ENCODE measurements at places on chromosomes 16 and 17.

DNA sequence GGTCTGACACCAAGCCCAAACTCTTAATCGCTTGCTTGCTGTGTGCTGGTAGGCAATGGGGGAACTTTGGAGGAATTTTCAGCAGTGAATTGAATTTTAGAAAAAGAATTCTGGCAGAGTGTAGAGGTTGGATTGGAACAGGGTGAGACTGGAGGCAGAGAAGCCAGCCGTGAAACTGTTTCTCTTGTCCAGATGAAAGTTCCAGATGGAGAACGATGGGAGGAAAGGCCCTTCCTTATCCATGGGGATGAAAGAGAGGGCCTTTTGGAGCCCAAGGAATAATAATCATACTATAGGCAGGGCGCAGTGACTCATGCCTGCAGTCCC lies 26.0 kb downstream of the NEUROD2 start:
- no peak overlapping the region for H3K4me3 ChIP-seq
- H3K36me3 ChIP-seq, result no peaks in the 10 kb centered on the region
- H3K4me1 ChIP-seq, result no peaks in the 10 kb centered on the region

- no peak overlapping the region for H3K27ac ChIP-seq
- DNase-seq, result no peak
- no peak overlapping the region for H3K4me3 ChIP-seq
- H3K36me3 ChIP-seq, result no peaks in the 10 kb centered on the region
Measured at GRCh38 chr16:56041556-56042140, 149.6 kb upstream of the GNAO1 start.

GRCh38 chr16:75304521-75305363 lies 53.3 kb upstream of the BCAR1 start:
- DNase-seq, result no peak
- H3K4me1 ChIP-seq, result peaks cover 10% of the 10 kb centered on the region
- no peak overlapping the region for H3K27ac ChIP-seq
- no peaks in the 10 kb centered on the region for H3K27me3 ChIP-seq
- H3K36me3 ChIP-seq, result peaks cover 10% of the 10 kb centered on the region

- no peaks in the 10 kb centered on the region for H3K4me1 ChIP-seq
- DNase-seq, result no peak
- no peak overlapping the region for H3K27ac ChIP-seq
- no peaks in the 10 kb centered on the region for H3K27me3 ChIP-seq
- no peak overlapping the region for H3K4me3 ChIP-seq
Measured at GRCh38 chr16:70659953-70660671, 13.8 kb downstream of the IL34 start.

DNA sequence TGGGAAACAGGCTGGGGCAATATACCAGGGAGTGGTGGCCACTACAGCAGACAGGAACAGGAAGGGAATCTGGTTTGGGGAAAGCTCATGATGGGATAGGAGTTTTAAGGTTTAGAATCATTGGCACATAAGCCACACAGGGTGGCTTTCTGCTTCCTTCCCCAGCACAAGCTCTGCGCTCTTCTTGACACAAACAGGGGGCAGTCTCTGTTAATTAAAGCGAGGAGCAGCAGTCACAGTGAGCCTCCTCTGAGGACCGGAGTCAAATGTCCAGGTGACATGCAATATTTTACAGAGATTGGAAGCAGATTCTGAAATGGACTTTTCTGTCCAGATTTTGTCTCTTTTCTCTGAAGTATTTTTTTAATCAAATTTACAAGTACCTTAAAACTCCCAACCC lies 2.8 kb upstream of the SHISA9 start:
- H3K4me1 ChIP-seq, result peaks cover 3% of the 10 kb centered on the region
- H3K27ac ChIP-seq, result no peak overlapping the region
- H3K4me3 ChIP-seq, result no peak overlapping the region
- no peaks in the 10 kb centered on the region for H3K36me3 ChIP-seq
- DNase-seq, result no peak
- peaks cover 8% of the 10 kb centered on the region for H3K27me3 ChIP-seq

- no peaks in the 10 kb centered on the region for H3K36me3 ChIP-seq
- DNase-seq, result no peak
- no peaks in the 10 kb centered on the region for H3K4me1 ChIP-seq
- no peak within 1 kb of the TSS for H3K4me3 ChIP-seq
Measured at GRCh38 chr17:34356194-34356593, at the start of gene CCL13. Gene CCL13, plus strand, starts transcription at chr17:34356480. Its CDS starts 47 bp downstream, at chr17:34356527.

DNA sequence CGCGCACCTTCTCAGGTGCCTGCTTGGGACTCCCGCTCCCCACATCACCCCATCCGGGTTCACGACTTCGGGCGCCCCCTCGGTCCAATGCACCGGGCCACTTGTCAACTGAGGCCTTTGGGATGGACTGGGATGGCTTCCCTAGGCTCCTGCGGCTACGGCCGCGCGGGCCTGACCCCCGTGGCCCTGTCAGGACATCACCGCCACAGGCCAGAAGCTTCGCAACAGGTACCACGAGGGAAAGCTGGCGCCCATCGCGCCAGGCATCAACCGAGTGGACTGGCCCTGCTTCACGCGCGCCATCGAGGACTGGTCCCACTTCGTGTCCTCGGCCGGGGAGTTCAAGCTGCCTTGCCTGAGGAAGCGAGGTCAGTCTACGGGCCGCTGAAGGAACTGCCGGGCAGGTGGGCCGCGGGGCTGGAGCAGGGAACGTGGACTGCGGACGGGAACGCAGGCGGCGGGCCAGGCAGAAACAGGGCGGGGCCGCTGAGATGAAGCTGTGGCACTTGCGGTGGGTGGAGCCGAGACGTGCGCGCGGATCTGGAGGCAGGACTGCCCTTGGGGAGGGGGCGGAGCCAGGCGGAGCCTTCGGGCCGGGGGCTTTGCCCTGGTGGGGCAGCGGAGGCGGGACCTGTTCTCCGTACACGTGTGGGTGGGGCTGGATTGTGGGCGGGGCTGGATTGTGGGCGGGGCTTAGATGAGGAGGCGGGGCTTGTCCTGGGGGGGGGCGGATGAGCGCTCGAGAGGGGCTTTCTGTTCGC lies 13.7 kb upstream of the CNGB1 start:
- DNase-seq, result peak; percentile 94
- H3K4me3 ChIP-seq, result peak overlapping the region; percentile 74
- no peaks in the 10 kb centered on the region for H3K27me3 ChIP-seq
- peaks cover 18% of the 10 kb centered on the region for H3K4me1 ChIP-seq
- peak overlapping the region; percentile 57 for H3K27ac ChIP-seq
- no peaks in the 10 kb centered on the region for H3K36me3 ChIP-seq

DNA sequence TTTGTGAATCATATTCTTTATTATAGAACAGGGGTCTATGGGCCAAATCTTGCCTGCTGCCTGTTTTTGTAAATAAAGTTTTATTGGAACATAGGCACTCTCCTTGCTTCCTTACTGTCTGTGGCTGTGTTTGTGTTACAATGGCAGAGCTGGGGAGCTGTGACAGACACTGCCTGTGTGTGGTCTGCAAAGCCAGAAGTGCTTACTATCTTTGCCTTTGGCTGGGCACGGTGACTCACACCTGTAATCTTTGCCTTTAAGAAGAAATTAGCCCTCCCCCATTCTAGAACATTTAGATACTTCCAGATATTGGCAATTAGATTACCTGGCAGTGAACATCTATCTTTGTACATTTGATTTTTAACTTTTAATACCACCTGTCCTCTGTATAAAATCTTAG lies 308.3 kb downstream of the FOXL1 start:
- H3K4me3 ChIP-seq, result no peak overlapping the region
- no peak for DNase-seq
- no peak overlapping the region for H3K27ac ChIP-seq
- H3K4me1 ChIP-seq, result no peaks in the 10 kb centered on the region
- H3K27me3 ChIP-seq, result no peaks in the 10 kb centered on the region

- H3K36me3 ChIP-seq, result no peaks in the 10 kb centered on the region
- H3K4me3 ChIP-seq, result no peak overlapping the region
- no peak overlapping the region for H3K27ac ChIP-seq
- peaks cover 3% of the 10 kb centered on the region for H3K4me1 ChIP-seq
- no peak for DNase-seq
- H3K27me3 ChIP-seq, result no peaks in the 10 kb centered on the region
Measured at GRCh38 chr17:3539881-3540540, 17.6 kb downstream of the TRPV3 start.

- H3K4me3 ChIP-seq, result no peak overlapping the region
- no peak for DNase-seq
- no peaks in the 10 kb centered on the region for H3K4me1 ChIP-seq
- H3K27me3 ChIP-seq, result no peaks in the 10 kb centered on the region
- no peaks in the 10 kb centered on the region for H3K36me3 ChIP-seq
Measured at GRCh38 chr17:51926448-51926847, 232.1 kb downstream of the CA10 start.

- H3K36me3 ChIP-seq, result peaks cover 32% of the 10 kb centered on the region
- peak overlapping the region; percentile 97 for H3K4me3 ChIP-seq
- H3K27ac ChIP-seq, result peak overlapping the region; percentile 86
Measured at GRCh38 chr17:78129351-78130089, 965 bp upstream of the TMC6 start.

DNA sequence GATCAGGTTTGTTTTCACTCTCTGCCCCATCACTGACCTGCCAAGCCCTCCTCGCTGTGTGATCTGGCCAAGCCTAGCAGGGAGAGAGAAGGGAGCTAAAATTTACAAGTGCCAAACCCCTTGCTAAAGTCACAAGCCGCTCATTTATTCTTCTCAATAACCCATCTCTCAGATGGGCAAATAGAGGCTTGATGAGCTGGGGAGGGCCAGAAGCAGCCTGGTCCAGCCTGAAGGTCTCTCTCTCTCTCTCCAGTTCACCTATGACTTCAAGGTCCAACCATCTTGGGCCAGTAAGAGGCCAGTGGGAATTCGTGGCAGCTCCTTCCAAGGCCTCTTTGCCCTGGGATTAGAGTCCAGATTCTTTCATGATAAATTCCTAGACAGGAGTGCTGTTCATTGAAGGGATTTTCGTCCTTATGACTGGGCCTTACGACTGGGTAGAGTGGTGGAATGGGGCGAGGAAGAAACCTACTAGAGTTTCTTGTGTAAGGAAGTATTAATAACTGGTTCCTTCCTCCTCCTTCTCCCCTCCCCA lies 3.4 kb downstream of the CA7 start:
- H3K4me3 ChIP-seq, result no peak overlapping the region
- DNase-seq, result no peak
- H3K36me3 ChIP-seq, result no peaks in the 10 kb centered on the region
- H3K27ac ChIP-seq, result no peak overlapping the region

GRCh38 chr17:79777120-79777893 lies 641 bp upstream of the CBX2 start:
- H3K4me1 ChIP-seq, result peaks cover 19% of the 10 kb centered on the region
- peak overlapping the region; percentile 39 for H3K4me3 ChIP-seq
- H3K27ac ChIP-seq, result no peak overlapping the region
- no peaks in the 10 kb centered on the region for H3K36me3 ChIP-seq
- no peak for DNase-seq

DNA sequence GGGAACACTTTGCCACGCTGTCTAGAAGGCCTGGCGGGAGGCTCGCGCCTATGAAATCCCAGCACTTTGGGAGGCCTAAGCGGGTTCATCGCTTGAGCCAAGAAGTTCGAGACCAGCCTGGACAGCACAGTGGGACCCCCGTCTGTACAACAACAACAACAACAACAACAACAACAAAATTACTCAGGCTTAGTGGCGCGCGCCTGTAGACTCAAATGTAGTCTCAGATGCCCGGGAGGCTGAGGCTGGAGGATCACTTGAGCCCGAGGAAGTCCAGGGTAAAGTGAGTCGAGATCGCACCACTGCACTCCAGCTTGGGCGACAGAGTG lies 297 bp upstream of the SLFN13 start:
- H3K4me3 ChIP-seq, result peak overlapping the region; percentile 55
- DNase-seq, result no peak
- no peaks in the 10 kb centered on the region for H3K27me3 ChIP-seq
- no peaks in the 10 kb centered on the region for H3K4me1 ChIP-seq

DNA sequence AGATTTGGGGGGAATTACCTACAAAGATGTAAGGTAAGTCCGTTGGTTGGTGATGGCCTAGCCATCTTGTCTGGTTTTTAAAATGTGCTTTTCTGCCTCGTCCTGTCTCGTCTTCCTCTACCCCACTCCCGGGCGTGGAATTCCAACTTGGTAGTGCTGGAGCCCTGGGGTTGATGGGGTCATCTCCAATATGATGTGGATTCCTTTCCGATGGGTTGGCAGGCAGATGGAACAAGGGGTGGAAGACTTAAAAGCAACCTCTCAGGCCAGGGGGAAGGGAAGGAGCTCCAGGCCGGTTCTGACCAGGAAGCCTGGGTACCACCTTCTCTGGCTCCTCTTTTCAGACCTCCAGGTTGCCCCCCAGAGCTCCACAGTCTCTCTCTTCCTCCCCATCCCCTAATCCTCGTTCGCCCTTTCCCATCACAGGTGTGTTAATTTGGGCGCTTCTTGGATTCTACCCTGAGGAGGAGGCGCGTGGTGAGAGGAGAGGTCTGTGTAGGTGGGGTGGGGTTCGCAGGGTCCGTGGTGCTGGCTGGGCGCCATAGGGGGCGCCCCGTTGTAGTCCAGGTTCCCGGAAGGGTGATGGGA lies 5.1 kb upstream of the HOXB2 start:
- H3K4me1 ChIP-seq, result peaks cover 12% of the 10 kb centered on the region
- DNase-seq, result no peak
- no peaks in the 10 kb centered on the region for H3K27me3 ChIP-seq
- H3K36me3 ChIP-seq, result no peaks in the 10 kb centered on the region

DNA sequence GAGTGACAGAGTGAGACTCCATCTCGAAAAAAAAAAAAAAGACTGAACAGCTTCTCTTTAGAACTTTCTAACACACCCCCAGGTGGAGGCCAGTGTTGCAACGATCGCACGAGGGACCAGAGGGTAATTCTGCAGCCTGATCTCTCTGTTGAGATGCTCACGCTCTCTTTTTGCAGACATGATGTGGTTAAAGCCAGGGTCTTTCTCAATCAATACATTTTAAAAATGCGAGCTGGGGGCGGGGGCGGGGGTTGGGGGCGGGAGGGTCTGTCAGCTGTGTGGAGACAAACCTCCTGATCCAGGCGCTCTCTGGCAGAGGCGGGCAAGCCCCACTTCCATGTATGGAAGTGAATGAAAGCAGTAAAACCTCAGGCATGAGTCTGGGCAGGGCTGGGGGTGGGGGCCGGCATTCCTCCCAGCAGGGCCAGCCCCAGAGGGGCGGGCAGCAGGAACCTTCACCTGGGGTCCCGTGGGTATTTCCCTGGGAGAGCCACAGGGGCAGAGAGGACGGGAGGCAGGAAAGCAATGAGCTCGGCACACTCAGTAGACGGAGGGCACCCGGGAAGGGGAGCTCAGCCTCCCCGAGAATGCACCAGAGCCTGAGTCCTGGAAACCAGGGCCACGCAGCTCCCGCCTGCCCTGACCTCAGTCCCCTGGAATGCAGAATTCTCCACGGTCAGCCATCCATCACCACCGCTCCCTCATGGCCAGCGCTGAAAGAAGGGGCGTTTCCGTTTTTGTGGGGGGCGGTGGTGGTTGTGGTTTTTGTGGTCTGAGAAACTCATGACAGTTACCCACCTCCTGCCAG lies 28.0 kb downstream of the NXN start:
- H3K36me3 ChIP-seq, result no peaks in the 10 kb centered on the region
- DNase-seq, result no peak
- peaks cover 5% of the 10 kb centered on the region for H3K27me3 ChIP-seq
- no peak overlapping the region for H3K27ac ChIP-seq

GRCh38 chr17:74295625-74296547 lies 21.9 kb downstream of the DNAI2 start:
- no peaks in the 10 kb centered on the region for H3K27me3 ChIP-seq
- H3K4me1 ChIP-seq, result peaks cover 8% of the 10 kb centered on the region
- no peak overlapping the region for H3K4me3 ChIP-seq
